ENCODE measurements at places on chromosomes 2 and 18.

DNA sequence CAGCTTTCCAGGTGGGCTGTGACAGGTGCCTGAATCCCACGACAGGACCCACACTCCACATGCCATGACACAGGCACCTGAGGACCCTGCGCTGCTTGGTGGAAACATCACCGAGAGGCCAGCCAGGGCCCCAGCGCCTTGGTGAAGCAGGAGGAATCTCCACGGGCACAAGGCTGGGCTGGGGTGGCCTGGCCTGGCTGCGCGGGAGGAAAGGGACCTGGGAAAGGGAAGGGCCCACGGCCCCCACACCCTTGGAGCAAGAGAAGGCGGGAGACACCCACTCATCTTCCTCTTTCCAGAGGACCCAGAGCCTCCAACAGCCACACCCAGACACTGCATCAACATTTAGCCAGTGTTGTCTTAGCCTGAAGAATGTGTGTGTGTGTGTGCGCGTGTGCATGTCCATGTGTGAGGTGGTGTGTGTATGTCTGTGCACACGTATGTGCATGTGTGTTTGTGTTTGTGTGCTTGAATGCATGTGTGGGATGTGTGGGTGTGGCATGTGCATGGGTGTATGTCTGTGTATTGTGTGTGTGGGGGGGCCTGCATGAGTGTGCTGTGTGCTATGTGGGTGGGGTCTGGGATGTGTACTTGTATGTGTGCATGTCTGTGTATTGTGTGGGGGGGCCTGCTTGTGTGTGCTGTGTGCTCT is 6.3 kb upstream of the OTOS start:
- no peak for DNase-seq

- no peak for DNase-seq
Observed at GRCh38 chr2:99597616-99598015, 107.8 kb upstream of the REV1 start.

- DNase-seq, result no peak
Observed at GRCh38 chr2:197387179-197387578, 47.6 kb downstream of the SF3B1 start.

- no peak for DNase-seq
Observed at GRCh38 chr18:57131782-57132181, 15.1 kb upstream of the BOD1L2 start.

DNA sequence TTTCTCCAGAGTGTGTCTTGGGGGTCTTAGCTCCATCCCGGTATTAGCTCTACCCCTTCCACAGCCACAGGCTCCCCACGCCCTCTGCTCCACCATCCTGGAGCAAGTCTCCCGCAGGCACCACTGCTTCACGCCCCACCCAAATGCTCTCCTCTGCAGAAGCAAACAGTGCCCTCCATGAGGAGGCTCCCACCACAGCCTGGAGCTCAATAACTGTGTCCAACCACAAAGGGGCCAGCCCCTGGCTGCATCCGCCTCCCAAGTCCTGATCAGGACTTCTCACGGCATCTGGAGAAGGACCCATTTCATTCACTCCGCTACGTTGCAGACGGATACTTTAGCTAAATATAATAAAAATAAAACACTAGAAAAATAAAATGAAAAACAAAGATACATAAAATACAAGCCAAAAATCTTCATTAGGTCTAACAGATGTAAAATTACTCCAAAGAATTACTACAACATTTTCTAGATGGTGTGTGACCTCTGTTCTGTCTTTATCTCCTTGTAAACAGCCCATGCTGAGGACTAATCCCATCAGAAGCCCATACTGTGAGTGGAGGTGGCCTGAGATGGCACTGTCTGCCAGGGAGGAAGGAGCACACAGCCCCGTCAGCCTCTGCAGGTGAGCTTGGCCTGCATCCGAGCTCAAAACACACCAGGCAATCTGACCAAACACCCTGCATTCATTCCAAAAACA is 210.8 kb upstream of the RAB6C start:
- no peak for DNase-seq

- no peak for DNase-seq
Observed at GRCh38 chr2:79393107-79393685, 119.7 kb upstream of the CTNNA2 start.

- DNase-seq, result no peak
Observed at GRCh38 chr2:188378371-188378950, 86.8 kb downstream of the GULP1 start.

DNA sequence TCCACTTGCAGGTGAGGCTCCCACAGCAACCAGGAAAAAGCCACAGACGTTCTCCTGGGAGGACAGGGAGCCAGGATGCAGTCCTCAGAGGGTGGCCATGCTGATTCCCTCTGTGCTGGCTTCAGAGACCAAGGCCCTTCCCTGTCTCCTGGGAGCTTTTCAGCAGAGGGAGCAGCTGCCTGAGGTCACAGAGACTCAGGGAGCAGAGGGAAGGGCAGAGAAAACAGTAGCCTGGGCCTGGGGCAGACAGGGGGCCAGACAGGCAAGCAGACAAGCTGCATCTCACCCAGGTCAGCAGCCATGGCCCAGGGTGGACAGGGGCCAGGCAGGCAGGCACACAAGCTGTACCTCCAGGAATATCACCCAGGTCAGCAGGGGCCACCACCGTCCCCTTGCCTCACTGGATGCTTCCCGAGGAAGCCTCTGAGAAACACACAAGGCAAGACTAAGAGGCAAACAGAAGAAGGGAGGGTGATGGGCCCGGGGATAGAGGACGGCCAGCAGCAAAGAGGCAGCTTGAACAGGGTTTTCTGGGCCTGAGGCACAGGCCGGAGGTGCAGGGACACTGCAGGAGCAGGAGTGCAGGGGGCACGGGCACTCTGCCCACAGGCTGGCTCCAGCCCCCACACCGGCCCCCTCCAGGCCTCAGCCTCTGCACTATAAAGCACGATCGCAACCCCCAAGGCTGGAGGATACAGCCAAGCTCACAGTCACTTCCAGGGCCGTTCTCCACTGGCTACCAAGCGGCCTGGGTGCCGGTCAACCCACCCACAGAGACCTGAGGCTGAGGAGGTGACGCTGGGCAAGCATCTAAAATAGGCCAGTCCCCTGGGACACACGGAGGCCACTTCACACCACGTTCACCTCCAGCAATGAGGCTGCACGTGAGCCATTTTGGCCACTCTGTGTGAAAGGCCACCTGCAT is 6.1 kb downstream of the SLC66A2 start:
- DNase-seq, result no peak

- DNase-seq, result no peak
Observed at GRCh38 chr2:71807581-71808451, 339.8 kb downstream of the CYP26B1 start.

DNA sequence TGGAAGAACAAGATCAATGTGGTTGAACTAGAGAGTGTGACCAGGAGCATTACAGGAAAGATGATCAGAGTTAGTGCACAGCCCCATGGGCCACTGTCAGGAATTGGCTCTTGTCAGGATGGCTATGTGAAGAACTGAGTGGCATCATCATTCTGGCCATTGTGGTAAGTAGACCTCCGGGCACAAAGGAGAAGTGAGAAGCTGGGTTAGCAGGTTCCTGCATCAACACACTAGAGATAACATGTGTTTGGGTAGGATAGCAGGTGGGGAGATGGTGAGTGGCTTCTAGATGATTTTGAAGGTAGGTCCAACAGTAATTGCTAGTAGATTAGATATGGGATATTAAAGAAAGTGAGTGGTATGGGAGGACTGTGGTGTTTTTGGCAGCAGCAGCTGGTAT is 408.2 kb downstream of the TSN start:
- DNase-seq, result no peak

DNA sequence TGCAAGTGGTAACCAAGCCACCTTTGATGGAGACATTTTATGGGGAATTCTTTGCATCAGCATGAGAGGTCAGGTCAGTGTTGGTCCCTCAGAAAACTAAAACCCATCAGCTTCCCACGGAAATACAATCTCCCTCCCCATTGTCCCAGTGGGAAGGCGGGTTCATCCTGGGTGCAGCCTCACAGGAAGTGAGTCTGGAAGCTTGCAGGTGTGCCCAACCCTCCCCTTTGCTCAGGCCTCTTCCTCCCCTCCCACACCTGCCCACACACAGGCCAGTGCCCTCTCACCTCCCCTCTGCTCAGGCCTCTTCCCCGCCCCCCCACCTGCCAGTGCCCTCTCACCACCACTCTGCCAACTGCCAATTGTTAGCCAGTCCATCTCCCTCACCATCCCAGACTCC is 166.8 kb upstream of the RAB6C start:
- no peak for DNase-seq

GRCh38 chr18:40738321-40738880 is 1216.6 kb upstream of the PIK3C3 start:
- DNase-seq, result no peak

DNA sequence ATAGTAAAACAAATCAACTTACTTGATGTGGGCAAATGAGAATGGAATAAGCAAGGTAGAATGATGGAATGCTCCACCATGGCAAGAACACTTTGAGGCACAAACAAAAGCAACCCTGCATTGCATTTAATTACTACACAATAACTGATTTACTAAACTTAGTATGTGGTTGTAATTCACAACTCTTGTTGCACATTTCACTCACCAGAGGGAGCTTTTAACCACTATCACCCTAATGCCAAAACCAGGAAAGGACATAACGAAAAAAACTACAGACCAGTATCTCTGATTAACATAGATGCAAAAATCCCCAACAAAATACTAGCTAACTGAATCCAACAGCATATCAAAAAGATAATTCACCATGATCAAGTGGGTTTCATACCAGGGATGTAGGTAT is 659.8 kb downstream of the CPS1 start:
- no peak for DNase-seq

DNA sequence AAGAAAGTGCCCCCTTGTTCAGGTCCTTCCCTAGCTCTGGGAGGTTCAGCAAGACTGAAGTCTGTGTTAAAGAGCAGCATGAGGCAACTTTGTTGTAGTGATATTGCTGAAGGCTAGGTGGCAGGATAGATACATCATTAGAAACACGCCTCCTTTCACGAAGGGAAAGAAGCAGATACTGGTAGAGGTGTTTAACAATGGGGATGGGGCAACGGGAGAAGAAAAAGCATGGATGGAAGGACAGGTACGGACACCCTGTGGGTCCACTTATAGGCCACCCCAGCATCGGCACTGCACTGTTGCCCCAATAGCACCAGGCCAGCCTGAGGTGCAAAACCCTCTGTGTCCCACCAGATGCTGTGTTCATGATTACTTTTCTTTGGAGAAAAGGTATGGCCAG is 3.5 kb upstream of the IGFBP5 start:
- DNase-seq, result peak; percentile 55

DNA sequence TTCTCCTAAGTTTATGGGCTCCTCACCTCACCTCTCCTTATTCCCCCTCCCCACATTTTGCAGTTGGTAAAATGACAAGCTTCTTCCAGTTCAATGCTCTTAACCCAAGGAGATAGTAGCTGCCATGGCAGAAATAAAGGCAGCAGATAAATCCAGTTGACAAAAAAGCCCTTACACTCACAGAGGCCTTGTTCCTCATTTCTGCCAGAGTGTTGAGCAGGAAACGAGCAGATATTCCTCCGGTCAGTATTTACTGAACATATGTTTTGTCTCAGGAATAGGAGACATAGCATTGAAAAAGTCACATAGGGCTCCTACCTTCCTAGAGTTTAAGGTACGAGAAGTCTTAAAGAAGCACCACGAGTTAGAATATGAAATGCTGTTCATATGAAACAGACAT is 493.7 kb upstream of the TNP1 start:
- DNase-seq, result no peak

Data from SK-N-SH (cell line).